ENCODE measurements at places on chromosomes 11 and 22.

DNA sequence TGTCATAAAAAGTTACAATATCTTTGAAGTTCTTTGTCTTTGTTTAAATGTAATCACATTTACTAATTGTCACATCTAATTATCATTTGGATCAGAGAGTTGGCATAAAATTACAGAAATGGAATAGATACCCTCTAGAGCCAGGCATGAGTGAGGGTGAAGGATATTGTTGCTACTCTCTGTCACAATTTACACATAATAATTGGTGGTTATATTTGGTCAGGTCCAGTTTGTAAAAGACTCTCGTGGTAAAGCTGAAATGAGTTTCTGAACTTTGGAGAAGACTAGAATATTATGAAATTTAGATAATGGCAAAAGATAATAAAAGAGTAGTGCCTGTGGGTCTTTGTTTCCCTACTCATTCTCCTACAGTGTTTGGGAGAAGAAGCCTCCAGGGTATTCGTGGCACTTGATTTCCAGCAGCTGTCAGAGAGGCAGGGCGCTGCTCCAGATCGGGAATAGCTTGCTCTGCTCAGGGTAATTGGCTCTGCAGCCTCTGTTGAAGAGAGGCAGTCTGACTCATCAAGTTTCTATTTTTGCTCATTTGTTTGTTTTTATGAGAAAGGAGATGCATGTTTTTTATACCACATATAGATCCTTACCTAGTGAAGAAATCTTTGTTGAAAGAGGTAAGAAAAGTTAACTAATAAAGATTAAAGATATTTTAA lies 349.9 kb downstream of the CNTN5 start:
- peak; percentile 34 for DNase-seq

DNA sequence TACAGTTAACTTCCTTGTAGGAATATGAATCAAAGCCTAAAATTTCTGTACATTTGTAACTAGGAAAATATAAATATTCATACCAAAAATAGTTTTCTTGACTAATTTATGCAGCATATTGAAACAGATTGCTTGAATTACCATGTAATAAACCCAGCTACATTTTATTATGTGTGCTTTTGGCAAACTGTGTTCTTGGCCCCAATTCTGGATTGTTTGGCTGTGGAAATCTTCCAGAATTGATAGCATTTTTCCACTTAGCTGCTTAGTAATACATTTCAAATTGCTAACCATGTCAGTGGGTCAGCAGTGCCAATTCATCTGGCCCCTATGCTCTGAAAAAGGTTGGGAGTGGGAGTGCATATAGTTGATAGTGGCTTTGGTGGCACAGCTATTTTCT lies 32.3 kb downstream of the PDHX start:
- no peak for DNase-seq

- DNase-seq, result no peak
Measured at GRCh38 chr22:42074846-42075676, 1.0 kb downstream of the PHETA2 start.

DNA sequence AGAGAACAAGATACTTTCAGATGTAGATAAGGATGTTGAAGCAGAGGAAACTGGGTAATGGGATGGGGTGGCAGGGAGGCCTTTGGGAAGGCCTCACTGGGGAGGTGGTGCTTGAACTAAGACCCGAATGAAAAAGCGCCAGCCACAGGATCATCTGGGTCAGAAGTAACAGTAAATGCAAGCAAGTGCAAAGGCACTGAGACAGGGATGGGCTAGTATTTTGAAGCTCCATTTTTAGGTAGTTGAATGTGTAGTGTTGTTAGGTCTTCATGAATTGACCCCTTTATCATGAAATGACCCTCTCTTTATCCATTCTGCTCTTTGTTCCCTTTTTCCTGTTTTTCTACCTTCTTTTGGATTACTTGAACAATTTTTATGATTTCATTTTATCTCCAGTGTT lies 6.2 kb upstream of the PACS1 start:
- DNase-seq, result no peak

DNA sequence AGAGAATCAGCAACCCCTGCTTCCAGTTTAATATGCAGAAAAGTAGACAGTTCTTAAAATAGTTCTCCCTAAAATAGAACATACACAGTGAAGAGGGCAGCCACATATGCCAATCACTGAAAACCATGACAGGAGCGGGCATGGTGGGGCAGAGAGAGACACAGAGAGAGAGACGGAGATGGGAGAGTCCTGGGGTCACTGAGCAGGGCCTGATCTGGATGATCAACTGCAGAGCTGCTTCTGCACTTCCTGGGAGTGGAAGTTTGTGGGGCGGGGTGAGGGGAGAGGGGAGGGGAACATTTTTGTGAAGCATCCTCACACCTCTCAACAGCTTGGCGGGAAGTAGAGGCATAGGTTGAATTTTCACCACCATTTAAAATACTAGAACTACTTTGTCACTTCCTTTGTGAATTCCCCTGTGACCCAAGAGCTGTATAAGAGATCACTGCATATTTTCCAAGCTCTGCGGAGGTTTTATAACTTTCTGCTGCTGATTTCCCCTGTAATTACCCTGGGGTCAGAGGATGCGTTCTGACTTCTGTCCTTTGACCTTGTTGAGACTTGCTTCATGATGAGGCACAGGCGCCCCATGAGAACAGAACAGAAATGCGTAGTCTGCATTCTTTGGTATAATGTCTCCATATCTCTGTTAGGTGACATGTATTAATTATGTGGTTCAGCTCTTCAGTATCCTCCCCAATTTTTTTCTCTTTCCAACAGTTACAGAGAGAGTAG lies 419.4 kb downstream of the BRD1 start:
- no peak for DNase-seq

DNA sequence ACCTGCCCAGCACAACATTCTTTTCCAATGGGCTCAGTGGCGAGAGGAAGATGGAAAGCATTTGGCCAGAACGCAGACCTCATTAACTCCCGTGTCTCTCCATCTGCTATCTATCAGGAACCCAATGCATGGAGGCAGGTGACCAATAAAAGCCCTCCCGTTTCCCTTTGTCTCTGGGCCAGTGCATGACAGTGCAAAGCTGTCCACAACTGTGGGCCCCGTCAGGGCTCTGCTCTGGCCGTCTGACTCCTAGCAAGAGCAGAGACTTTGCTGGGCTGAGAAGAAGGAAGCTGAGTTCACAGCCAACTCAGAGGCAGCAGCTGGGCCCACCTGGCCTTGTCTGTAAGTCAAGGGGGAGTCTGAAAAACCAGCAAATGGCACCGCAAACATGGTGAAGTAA lies 177.8 kb downstream of the TENM4 start:
- no peak for DNase-seq

- no peak for DNase-seq
Measured at GRCh38 chr11:27058456-27058855, 17.8 kb downstream of the BBOX1 start.

GRCh38 chr22:39098576-39098975 lies 1.5 kb downstream of the APOBEC3H start:
- DNase-seq, result no peak

DNA sequence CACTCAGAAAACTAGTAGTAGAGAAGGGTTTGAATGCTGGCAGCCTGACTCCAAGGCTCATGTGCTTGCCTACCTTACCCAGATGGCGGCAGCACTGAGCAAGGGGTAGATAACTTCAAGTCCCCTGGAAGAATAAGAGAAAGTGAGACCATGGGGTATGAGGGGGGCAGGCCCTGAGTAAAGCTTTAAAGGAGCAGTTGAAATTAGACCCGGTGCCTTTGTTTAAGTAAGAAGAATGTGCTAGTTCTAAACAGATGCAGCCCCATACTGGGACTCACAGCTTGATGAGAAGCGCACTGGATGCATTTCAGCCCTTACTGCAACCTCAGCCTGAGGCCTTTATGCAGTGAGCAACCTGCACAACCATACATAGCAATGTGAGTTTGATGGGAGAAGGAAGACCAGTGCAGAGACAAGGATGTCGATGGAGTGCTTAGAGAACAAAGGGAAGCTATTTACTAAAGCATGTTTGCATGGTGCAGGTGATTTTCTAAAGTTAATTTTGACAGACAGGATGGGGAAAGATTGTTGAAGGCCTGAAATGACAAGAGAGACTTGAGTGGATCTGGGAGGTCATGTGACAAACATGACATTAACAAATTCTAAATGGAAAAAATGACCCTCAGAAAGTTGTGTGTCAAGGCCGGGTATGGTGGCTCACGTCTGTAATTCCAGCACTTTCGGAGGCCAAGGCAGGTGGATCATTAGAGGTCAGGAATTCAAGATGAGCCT lies 27.1 kb upstream of the TMA7B start:
- DNase-seq, result peak; percentile 18

GRCh38 chr11:1778141-1778911 lies 14.6 kb upstream of the CTSD start:
- no peak for DNase-seq

GRCh38 chr11:75524665-75525432 lies 892 bp downstream of the GDPD5 start:
- DNase-seq, result no peak

DNA sequence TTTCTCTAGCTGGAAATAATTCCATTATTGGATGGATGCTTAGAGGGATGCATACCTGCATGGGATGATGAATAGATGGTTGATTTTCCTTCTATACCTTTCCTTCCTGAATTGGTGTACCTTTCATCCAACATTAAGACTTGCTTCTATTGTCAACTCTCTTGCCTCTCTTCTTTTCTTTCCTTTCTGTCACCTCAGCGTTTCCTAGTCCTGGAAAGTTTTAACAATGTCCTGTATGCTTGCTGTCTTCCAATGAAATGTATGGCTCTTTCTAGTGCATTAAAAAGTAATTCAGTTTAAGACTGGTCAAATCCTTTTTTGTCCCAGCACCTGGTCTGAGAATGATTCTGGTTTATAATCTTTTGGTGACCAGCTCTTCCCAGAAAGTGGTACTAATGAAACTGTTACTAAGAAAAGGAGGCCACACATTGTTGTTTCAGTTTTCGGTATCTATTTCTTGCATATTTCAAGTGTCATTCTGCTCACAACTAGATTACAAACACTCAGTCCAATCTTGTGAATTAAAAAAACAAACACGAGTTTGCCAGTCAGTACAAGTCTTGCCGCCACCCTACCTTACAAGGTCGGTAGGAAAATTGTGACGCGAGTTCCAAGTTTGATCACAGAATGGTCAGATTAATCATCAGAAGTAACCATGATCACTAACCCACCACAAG lies 8.0 kb downstream of the POU2AF1 start:
- DNase-seq, result no peak

DNA sequence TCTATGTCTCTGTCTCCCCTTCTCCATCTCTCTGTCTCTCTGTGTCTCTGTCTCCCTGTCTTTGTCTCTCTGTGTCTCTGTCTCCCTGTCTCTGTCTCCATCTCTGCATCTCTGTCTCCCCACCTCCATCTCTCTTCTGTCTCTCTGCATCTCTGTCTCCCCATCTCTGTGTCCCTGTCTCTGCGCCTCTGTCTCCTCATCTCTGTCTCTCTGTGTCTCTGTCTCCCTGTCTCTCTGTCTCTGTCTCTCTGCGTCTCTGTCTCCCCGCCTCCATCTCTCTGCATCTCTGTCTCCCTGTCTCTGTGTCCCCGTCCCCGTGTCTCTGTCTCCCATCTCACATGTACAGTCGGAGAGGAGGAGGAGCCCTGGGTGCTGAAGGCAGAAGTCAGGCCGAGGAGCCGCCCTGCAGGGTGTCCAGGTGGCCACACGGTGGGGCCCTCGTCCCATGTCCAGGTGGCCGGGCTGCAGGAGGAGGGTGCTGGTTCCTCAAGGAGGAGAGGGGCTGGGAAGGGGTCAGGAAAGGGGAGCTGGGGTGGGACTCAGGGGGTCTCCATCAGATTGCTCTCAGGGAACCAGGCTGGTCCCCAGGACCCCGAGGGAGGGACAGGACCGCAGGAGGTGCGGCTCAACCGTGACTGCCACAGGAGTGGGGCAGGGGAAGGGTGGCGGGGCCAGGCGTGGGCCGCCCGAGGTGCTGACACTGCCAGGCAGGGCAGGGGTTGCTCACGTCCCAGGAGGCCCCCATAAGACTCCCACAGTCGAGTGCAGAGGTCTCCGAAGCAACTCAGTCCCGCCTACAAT lies 25.6 kb upstream of the TH start:
- DNase-seq, result no peak

DNA sequence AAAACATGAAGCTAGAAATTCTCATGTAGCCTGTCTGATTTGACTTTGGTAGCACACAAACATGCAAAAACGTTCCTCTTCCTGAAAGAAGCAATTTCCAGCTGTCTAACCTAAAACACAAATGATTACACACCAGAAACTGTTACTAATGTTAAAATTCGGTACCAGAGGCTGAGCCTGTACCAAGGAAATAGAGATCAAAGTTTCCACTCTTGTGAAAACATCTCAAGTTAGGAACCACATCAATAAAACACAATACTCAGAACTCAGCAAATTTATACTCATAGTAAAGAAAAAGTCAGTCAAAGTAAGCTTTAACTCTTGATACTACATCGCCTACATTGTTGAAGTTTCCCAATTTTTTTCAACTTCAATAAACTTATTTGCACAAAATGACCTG lies 107.8 kb downstream of the FCHSD2 start:
- DNase-seq, result no peak

DNA sequence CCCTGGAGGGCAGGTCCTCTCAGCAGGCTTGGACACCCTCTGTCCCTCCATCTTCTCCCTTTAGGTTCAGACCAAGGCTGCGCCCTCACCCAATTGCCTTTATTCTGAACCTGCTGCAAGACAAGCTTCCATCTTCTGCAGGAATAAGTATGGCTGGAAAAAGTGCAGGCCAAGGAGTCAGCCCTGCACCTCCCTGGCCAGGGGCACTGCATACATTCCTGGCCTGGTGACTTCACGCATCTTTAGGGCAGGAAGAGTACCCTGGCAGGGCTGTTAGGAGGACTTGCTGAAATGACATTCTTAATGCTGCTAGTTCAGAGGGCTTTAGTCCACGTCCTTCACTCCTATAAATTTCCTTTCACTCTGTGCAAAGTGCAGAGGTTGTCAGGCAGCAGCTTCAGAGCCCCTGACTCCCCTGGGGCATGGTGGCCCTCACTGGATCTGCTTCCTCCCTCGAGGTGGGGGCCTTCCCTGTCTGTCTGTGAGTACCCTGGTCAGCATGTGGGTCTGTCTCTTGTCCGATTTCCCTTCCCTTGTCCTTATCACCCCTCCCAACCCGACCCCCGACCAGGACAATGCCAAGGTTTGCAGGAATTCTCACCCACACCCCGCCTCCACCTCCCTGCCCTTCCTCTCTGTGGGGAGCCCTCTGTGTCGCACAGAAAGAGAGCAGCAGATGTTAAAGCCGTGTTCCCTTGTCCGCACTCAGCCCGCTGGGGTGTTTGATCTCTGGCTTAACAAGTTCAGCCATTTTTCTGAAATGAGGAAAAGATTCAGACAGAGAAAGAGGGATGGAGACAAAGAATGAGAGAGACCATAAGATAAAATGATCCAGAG lies 124.5 kb upstream of the SYT13 start:
- DNase-seq, result no peak

DNA sequence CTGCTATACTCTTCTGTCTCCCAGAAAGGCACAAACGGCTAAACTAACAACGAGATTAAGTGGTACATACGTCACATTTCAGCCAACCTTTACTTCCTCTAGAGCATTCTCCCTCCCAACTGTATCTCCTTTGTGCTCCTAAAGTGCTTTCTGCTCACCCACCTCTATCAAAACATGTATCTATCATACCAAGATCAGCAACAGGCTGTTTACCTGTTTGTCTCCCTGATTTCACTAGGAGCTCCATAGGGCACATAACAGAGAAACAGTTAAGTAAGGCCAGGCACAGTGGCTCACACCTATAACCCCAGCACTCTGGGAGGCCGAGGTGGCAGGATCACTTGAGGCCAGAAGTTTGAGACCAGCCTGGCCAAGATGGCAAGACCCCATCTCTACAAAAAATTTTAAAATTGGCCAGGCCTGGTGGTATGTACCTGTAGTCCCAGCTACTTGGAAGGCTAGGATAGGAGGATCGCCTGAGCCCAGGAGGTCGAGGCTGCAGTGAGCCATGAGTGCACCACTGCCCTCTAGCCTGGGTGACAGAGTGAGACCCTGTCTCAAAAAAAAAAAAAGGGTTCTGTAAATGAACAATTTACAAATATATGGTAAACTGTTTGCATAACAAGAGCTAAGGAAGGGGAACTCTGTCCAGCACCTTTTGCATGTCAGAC lies 2.8 kb downstream of the NDUFC2 start:
- DNase-seq, result no peak
